HCEC 1CT (cell line): ENCODE measurements at places on chromosomes 3 and 15.

DNA sequence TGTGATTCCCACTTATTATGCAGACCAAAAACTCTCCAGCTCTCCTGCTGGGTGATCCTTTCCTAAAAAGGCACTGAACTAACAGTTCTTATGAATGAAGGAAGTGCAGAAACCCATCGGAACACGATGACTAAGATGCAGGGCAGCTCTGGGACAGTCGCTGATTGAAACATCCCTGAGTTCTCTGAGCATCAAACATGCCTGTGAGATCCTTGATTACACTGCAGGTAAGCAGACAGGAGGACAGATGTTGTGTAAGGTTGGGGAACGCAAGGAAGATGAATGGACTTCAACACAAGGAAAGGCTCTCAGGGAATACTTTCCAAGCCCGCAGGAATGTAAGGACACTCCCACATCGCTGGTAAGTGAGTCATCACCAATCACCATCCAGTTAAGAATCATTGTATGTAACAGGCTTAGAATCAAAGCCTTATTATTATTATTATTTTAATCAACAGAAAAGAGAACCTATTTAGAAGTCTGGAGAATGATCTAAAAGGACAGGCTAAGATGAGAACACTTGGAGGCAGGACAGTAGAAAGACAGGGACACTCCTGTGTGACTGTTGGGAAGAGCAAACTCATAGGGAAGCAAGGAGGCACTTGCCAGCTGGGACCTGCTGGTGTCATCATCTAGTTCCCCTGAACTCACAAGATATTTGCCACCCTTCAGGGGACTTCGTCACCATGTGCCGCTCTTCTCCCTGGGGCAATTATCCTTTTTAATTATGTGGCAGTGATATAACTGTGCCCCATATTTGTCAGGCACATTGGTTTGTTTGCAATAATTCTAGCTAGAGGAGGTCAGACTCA, 26.0 kb downstream of the TMEM158 start:
- peak; percentile 98 for DNase-seq

GRCh38 chr15:63107895-63108546, 13.6 kb upstream of the LACTB start:
- DNase-seq = peak; percentile 100

GRCh38 chr3:174755833-174756829, 103.0 kb upstream of the NAALADL2 start:
- no peak for DNase-seq

GRCh38 chr15:88803241-88803919, at the start of gene ACAN:
TSS of gene ACAN (plus strand) at chr15:88803436. CDS start at chr15:88836207, 32,771 bp downstream.
- no peak for DNase-seq

DNA sequence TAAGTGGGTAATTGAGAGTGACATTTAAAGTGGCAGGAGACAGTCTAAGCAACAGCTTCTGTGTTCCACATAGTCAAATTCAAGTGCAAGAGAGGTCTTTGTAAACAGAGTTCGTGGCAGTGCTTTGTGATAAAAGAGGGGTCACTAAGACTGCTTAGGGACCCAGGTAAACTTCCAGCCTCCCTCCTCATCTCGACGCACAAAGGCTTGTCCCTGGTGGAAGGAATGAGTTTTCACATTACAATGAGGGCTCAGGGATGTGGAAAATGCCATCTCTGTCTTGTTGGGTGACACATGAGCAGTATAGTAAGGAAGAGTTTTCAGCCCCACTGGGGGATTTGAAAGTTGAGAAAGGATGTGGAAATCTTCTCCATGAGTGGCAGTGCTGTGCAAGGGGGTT, 7.3 kb downstream of the GMNC start:
- no peak for DNase-seq

DNA sequence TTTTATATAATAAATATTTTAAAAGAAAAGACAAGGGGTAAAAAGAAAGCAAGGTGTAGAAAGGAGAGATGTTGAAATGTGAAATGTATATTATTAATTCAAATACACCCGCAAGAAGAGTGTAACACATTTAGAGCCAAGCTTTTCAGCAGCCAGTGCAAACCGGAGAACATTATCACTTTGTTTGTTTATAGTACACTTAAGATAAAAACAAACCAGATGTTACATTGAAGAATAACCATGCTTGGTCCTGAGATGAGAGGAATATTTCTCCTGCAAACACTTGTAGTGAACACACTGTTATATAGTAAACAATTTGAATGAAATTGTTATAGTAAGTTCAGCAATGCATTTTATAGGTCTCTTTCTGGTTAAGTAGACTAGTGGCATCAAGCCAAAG, 1441.5 kb downstream of the OTOL1 start:
- no peak for DNase-seq

DNA sequence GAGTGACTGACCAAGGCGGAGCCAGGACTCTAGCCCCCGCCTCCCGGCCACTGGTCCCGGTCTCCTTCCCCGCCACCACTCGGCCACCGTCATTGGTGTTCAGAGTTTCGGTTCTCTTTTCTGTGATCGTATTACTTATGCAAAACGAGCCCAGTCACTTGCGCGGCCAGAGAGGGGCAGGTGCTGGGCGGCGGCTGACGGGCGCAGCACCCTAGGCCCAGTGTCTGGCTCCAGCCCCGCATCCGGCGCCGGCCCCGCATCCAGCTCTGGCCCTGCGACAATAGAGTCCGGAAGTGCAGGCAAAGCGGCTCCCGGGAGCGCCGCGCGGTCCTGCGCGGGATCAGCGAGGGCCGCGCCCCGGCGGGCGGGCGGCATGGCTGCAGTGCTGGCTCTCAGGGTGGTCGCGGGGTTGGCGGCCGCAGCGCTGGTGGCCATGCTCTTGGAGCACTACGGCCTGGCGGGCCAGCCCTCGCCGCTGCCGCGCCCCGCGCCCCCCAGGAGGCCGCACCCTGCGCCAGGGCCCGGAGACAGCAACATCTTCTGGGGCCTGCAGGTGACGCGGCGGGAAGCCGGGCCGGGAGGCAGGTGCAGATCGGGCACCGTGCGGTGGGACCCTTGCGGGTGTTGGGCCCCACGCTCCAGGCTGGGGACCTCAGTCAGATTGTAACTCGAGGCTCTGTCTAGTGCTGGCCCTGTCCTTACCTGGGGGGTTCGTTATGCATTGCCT, at the start of gene TMEM62:
Gene TMEM62, plus strand, starts transcription at position 157 of the 727 bp plus-strand sequence. Its CDS starts 217 bp downstream, at position 374.
- peak; percentile 49 for DNase-seq

DNA sequence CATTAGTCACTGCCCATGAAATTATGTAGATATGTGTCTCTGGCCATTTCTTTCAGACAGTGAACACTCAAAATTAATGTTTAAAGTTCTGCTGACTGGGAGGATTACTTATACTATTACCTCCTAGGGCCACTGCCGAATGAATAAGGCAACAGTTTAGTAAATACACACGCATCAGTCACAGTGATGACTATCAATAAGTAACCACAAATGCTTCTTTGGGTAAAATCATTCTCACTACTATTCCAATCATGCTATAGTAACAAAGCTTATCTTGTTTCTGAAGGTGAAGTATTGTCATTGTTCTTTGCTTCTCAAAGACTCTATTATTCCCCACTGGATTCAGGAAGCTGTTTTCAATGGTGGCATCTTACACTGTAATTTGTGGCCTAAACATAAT, 478.8 kb downstream of the EPHA3 start:
- no peak for DNase-seq

DNA sequence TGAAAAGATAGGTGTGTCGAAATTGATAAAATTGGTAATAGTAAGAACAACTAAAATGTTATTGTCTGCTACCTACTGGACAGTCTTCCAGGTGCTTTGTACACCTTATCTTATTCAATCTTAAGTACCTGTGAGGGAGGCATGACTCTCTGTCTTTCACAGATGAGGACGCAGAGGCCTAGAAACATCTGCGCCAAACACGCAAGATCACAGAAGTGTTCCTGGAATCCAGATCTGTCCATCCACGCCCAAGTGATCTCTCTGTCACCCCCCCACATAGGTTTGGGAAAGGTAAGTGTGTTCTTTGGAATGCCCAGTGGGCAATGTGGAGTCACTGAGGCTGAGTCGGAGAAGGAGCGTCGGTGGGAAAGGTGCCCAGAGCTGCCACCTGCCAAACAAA, 34.4 kb upstream of the PTPRG start:
- no peak for DNase-seq

DNA sequence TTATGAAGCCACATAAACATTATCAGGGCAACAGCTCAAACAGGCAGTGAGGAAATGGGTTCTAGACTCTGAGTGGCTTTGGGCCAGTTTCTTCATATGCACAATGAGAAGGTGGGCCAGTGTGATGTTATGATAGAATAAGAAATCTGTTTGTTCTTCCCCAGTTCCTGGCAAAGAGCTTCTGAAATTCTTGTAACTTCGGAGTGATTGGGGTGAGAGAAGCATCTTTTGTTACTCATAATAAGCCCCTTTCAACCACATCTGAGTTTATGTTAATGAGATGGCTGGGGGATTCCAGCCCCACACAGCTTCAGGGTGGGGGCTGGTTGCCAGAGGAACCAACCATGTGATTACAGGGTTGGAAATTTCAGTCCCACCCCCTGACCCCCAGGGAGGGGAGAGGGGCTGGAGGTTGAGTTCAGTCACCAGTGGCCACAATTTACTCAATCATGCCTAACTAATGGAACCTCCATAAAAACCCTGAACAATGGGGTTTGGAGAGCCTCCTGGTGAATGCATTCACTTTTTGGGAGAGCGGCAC, 57.0 kb upstream of the FRMD4B start:
- no peak for DNase-seq

DNA sequence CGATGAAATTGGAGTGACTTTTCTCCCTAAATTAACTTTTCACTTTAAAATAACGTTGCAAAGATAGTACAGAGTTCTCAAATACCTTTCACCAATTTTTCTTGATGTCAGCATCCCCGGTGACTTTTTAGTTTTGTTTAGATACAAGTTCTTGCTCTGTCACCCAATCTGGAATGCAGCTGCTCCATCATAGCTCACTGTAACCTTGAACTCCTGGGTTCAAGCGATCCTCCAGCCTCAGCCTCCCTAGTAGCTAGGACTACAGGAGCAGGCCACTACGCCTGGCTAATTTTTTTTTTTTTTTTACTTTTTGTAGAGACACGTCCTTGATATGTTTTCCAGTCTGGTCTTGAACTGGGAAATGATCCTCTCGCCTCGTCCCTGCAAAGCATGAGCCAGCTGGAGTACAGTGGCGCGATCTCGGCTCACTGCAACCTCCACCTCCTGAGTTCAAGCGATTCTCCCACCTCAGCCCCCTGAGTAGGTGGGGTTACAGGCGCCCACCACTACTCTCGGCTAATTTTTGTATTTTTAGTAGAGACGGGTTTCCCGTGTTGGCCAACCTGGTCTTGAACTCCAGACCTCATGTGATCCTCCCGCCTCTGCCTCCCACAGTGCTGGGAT, 747 bp downstream of the NSUN3 start:
- peak; percentile 11 for DNase-seq

GRCh38 chr15:55992769-55993110, 672 bp downstream of the NEDD4 start:
- no peak for DNase-seq

DNA sequence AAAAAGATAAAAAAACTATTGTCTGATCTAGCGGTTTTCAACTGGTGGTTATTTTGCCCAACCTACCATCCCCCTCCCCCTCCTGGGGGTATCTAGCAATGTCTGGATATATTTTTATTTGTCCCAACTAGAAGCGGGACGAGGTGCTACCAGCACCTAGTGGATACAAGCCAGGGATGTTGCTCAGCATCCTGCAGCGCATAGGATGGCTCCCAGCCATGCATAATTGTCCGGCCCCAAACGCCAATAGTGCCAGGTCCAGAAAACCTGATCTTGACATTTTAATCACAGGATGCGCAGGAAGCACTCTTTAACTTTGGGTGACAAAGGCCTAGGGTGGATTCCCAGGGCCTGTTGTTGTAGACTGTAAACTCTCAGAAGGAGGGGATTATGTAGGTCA, 17.0 kb upstream of the ARL8B start:
- no peak for DNase-seq

DNA sequence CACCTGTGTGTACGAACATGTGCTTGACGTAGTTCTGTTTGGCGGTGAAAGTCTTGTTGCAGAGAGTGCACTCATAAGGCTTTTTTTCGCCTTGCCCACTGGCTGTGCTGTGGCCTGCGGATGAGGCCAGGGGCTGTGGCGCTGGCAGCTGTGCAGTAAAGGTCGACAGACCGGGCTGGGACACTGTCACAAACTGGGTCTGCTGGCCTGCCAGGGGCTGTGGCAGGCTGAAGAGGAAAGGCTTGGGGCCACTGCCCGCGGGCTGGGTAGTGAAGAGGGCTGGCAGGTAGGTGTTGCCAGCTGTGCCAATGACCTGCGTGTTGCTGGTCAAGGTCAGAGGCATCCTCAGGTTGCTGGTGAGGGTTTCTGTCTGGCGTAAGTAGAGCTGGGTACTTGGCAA, 56.4 kb downstream of the TIGIT start:
- no peak for DNase-seq

GRCh38 chr3:107524841-107525643, 2.3 kb downstream of the BBX start:
- peak; percentile 36 for DNase-seq

DNA sequence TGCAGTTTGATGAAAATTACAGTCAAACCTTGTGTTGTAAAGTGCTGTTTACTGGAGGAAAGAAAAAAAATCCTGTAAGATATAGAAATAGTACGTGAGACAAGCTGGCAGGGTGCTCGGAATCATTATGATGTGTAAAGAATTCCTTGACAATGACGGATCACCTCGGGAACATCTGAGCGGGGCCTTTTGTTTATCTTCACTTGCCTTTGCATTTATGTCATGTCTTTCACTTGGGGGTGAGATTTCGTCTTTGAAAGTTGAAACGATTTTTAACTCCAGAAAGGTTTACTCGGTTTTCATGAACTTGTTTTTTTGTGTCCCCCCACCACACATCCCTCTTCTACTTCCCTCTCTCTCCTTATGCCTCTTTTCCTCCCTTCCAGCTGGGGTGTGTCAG, 128.3 kb upstream of the VEPH1 start:
- peak; percentile 59 for DNase-seq

- DNase-seq = no peak
These were observed 205.9 kb downstream of the GABRG3 start for GRCh38 chr15:27176785-27177406.

DNA sequence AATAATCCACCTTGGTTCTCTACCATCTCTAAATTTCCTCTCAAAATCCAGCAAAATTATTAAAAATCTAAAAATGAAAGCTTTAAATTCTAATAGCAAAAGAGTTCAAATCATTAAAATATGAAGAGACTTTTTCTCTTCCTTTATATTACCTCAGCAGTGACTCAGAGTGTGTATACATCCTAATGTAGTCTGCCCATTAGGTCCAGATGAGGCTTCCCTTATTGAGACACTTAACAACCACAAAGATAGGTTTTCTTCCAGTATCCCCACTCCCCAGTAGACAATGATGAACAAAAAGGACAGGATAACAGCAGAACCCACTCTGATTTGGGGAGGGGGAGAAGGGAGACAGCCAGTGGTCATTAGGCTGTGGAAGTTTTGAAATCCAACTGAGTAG, 61.5 kb upstream of the DCBLD2 start:
- peak; percentile 72 for DNase-seq

DNA sequence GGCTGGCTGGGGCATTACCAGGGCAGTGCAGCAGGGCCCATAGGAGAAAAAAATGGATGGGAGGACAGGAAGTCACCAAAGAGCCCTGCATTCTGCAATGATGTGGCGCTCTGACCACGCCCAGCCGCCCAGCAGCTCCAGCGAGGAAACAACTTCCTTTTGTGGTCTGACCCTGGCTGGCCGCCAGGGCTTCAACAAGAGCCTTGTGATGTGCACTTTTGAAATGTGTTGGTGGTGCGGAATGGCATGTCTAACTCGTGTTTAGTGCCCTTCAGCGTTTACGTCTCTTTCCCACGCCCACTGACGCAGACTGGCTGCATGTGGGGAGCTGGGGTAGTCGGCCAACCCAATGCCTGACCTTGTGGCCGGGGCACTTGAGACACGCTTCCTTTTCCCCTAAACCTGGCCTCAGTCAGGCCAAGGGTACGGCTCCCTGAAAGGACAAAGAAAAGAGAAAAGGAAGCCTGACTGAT, 81.9 kb upstream of the CTNNB1 start:
- peak; percentile 67 for DNase-seq
